HEK293T (cell line): ENCODE measurements at places on chromosomes 16 and 17.

- DNase-seq, result no peak
These were observed 8.0 kb upstream of the TRAP1 start for GRCh38 chr16:3725276-3725675.

DNA sequence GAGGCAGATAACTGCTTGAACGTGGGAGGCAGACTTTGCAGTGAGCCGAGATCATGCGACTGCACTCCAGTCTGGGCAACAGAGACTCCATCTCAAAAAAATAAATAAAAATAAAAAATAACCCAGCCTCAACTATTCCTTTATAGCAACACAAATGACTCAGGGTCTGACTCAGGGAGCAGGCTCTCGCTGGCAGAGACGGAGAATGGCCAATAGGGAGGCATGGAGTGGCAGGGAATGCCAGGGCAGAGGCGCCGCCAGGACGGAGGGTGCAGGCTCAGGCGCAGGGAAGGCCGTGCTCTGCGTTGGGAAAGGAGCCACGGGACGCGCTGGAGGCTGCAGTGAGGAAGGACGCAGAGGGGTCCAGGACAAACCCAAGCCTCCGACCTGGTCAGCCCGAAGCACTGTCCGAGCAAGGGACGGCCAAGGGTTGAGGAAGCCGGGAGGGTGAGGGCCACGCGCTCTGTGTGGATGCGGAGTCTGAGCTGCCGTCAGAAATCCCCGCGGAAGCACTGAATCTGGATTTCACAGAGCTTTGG lies 40.3 kb downstream of the PKD1 start:
- DNase-seq, result no peak

GRCh38 chr17:60127068-60128064 lies 22.4 kb upstream of the CA4 start:
- DNase-seq, result no peak

- DNase-seq, result no peak
These were observed 4.8 kb downstream of the CA5A start for GRCh38 chr16:87931504-87931903.

DNA sequence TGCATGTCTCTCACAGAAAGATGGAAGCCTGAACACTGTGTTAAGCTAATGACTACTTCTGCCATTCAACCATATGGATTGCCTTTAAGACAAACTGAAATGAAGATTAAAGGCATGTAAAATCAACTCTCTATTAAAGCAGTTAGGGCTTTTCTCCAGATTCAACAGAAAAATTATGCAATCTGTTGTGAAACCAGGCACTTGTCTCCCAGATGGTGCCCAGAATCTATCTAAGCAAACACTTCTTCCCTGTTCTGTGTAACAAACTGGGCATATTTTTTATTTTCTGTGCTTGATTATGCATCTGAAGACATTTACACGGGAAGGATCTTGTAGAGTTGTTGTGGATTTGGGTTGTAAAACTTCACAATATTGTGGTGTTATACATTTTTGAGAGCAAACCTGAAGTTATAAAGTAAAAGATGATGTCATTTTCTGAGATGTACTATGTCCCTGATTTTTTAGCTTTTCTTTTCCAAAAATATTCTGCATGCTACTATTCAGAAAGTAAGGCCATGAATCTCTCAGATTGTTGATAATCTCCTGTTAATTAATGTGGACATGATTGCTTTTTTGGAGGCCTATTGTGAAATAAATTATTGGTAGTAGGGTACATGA lies 1550.3 kb downstream of the CDH8 start:
- DNase-seq, result no peak

GRCh38 chr17:19334331-19334730 lies 28.2 kb downstream of the B9D1 start:
- DNase-seq, result no peak

- DNase-seq, result no peak
These were observed 6.8 kb upstream of the SP6 start for GRCh38 chr17:47857551-47858455.

DNA sequence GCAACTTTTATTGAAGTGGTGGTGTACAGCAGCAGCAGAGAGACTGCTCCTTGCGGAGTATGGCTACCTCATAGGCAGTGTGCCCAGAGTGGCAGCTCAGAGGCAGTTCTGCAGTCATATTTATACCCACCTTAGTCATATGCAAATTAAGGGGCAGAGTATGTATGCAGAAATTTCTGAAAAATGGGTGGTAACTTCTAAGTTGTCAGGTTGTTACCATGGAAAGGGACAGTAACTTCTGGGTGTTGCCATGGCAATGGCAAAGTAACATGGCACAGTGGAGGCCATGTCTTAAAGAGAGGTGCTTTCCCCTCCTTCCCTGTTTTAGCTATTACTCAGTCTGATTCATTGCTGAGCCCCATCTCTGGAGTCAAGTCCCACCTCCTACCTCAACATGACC lies 53.4 kb downstream of the MEOX1 start:
- no peak for DNase-seq

DNA sequence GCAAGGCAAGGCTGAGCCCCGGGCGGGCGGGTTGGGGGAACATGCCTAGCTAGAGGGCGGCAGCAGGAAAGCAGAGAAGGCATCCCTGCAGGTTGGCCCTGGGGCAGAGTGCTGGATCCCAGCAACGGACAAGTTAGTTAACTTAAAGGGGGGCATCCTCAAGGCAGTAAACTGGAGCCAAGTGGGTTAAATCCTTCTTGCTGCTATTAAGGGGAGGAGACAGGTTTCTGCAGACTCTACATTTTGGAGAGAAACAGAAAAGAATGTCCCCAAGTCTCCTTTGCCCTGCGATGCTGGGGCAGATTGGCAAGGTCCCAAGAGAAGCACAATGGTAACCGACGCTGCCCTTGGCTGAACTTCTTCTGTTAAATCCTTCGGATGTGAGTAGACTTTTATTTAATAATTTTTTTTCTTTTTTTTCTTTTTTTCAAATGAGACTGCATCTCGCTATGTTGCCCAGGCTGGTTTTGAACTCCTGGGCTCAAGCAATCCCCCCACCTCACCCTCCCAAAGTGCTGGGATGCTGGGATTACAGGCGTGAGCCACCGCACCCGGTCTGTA lies 14.0 kb downstream of the ATP5PD start:
- DNase-seq, result no peak

DNA sequence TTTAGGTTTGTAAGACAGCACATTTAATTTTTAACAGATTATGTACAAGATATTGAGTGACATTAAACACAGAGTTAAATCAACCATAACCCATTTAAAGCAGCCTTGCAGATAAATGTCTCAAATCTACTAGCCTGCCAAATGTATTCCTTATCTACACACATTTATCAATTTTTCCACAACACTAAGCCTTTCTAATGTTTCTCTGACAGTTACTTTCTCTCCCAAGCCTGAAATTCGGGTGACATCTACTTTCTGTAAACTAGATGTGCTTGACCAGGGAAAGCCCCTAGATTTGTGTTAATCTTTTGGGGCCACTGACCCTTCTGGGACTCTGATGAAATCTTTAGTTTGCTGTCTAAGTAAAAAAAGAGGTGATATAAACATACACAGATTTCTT lies 69.0 kb downstream of the CDH13 start:
- DNase-seq, result no peak

DNA sequence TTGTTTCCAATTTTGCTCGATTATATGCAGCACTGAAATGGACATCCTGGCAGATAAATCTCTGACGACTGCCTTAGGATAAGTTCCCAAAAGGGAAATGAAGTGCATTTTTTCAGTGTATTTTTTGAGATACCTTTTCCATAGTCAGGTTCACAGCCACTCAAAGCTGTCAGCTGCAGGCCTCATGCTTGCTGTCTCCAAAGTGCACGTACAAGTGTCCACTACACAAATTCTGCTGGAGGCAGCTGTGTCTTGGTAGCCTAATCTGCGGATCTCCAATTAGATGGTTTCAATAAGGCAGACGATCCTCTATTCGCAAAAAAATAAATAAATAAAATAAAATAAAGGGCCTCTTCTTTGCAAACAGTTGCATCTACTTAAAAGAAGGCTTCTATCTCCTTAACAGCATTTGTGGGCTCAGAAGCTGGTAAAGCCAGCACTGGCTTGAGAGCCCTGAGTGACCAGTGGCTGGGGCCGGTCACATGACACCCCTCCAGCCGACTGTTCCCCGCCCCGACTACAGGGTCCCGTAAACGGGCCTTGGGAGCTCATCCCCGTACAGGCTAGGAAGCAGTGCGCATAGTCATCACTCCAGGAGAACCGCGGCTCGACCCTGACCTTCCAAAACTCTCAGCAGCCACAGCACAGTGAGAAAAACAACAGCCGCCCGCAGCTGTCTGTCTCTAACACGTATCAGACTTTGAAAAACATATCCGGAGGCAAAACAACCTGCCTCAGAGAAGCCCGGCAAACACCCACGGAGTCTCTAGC lies 18.8 kb downstream of the RPH3AL start:
- peak; percentile 30 for DNase-seq

DNA sequence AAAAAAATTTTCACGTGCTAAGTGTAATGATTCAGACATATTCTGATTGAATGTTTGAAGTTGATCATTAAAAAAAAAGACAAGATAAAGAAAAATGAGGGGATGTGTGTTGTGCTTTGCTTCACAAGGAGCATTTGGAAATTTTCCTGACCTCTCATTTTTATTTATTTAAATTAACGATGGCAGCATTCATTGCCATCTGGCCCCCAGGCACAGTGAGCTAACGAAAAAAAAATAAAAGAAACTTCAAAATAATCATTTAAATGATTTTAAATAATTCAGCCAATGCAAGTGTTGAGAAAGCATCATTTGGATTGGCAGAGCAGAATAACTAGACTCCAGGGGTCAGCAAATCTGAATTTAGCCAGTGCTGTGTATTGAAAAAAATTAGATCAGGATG lies 1037.2 kb downstream of the CDH11 start:
- no peak for DNase-seq

GRCh38 chr16:86210403-86211193 lies 299.7 kb upstream of the FOXF1 start:
- DNase-seq, result no peak

DNA sequence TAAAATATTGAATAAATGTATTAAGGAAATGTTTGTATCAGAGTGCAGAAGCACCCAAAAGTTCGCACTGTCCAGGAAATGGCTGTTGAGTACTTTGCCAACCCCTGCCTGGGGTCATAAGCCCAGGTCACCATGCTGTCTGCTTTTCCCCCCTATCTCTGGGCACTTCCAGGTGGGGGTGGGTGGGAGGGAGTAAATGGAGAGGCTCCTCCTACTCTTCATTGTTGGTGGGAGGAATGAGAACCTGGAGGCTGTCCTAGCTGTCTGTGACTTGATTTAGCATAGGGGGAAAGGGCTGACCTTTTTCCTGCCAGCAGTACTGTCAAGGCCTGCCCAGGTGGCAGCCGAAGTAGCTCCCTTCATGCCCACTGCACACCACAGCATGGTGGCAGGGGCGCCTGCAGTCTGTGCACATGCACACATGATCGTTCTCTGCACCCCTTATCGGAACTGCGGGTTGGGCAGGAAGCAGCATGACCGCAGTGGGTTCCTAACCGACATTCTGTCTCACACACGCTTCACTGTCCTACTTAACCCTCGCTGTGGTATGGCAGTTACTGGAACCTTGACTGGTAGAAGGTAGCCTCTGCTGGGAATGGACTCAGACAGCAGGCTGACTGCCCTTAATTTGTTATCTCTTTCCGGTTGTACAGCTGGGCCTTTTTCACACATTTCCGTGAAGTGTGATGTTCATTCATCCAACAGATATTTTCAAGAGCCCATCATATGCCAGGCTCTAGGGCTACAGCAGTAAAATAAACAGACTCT lies 41.5 kb downstream of the LDHD start:
- no peak for DNase-seq
